Heart left ventricle (tissue), 16 donors: ENCODE measurements at places on chromosomes 7 and 10.

DNA sequence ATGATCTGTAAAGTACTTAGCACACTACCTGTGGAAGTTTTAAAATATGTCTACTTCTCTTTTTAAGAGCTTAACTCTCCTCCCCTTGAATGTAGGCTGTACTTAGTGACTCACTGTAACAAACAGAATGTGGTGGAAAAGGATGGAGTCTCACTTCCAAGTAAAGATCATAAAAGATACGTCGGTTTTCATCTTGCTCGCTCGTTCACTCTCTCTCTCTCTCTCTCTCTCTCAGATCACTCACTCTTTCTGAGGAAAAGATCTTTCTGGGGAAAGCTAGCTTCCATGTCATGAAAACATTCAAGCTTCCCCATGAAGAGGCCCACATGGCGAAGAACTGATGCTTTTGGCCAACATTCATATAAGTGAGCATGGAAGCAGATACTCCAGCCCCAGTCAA, 5.5 kb downstream of the CHUK start:
- no peak for DNase-seq

DNA sequence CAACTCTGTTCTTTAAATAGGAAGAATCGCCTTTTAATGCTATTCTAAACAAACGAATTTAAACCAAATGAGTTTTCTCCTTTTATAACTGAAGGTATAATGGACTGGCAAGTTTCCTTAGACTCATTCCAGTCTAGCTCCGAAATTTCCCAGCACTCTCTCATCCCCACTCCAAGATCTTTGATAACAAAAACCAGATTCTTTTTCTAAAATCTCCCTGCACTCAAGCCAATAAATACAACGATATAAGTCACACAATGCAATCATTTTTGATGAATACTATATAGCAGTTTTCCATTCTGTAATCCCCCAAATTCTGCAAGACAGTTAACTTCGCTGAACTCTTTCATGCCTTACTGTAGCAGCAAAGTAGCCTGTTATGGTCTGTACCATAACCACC, 1.9 kb downstream of the OGA start:
- DNase-seq, result no peak

DNA sequence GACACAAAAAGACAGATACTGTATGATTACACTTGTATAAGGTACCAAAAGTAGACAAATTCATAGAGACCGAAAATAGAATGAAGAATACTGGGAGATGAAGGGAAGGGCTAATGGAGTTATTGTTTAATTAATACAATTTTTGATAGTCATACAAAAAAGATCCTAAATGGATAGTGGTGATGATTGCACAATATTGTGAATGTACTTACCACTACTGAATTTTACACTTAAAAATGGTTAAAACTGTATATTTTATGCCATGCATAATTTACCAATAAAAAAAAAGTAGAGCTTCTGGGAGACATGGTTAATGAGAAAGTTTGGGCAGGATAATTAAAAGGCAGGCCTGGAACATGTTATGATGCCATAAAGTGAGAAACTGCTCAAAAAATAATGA, 119.0 kb downstream of the ZPBP start:
- DNase-seq, result no peak

GRCh38 chr10:108425283-108425964, 1260.9 kb upstream of the SORCS1 start:
- DNase-seq, result no peak

- DNase-seq, result no peak
Measured at GRCh38 chr10:74335501-74335900, 184.5 kb downstream of the ADK start.

- no peak for DNase-seq
Measured at GRCh38 chr10:111481261-111481826, 404.5 kb downstream of the ADRA2A start.

DNA sequence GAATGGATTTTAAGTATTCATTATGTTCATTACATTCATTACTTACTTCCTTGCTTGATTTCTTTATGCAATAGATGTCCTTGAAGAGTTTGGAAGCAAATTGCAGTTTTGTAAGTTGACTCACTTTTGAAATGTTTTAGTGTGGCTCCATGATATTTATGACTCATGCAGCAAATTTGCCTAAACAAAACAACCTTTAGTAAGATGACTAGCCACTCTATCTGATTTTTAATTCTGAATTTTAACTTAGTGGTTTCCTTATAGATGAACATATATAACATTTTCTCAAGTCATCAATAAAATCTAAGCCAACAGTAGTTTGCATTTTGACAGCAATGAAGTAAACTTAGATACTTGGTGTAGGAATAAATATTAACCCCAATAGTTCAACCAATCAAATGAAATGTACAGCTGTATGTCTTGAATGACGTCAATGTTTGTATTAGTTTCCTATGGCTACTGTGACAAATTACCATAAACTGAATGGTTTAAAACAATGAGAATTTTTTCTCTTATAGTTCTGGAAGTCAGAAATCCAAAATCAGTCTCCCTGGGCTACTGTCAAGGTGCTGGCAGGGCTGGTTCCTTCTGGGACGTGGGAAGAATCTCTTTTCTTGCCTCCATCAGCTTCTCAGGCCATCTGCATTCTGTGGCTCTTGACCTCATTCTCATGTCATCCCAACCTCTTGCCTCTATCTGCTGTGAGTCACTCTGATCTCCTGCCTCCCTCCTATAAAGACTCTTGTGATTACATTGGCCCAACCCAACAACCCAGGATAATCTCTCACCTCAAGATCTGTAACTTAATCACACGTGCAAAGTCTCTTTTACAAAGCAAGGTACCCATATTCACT, 73.4 kb downstream of the AHR start:
- no peak for DNase-seq

- no peak for DNase-seq
Measured at GRCh38 chr7:109259151-109259550, 689.5 kb downstream of the DNAJB9 start.
